ENCODE measurements at places on chromosomes 2 and 18.

DNA sequence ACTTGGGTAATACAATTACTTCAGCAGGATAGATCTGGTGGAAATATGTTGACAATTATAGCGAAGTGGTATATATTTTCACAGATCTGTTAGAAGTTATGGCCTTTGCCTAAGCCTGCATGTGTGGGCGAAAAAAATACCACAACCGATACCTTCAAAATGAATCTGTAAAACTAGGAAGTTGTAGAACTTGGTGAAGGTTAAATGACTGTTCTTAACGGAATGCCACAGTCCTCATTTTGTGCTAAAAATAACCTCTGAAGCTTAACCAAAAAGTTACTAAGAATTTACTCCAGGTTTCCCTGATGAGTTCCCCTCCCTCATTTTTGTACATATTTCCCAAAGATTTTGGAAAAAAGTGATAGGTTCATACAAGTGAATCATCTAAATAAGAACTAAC lies 550.7 kb downstream of the THSD7B start:
- DNase-seq = no peak

DNA sequence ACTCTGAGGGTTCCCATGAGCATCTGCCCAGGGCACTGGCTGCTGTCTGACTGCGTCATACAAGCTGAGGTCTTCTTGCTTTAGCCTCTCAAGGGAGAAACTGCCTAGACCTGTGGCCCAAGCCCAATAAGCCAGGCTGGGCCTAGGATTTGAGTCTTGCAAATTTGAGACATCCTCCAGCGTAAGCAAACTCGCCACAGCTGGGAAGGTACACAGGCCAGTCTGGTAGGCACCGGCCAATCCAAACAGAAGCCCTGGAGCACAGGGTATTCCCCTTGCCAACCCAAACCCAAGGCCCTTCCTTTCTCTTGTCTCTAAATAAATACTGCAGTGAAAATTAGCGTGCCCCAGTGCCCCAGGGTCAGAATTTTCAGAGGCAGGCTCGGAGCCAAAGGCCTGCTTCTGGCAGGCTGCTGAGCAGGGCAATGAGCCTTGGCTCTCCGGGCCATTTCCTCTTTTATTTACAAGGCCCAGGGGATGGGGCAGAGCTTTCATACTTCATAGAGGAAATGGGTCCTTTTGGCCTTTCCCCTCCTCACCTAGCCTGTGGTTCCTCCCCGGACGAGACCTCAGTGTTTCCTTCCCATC lies 33.3 kb downstream of the POLR1A start:
- DNase-seq = peak; percentile 45

DNA sequence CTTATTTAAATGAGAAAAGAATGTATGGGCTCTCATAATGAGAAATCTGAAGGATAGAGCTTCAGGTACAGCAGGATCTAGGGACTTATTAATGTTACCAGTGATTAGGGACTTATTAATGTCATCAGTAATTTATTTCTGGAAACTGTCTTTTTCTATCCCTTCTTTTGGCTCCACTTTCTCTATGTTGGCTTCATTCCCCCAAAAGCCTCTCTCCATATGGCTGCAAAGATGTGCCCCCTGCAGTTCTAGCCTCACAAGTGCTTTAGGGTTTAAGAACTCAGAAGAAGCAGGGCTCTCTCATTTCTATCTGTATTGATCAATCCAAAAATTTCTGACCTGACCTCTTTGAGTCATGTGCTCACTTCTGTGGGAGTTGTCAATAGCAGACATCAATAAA lies 480.9 kb downstream of the TXNL1 start:
- no peak for DNase-seq

GRCh38 chr2:222837643-222838056 lies 23.2 kb upstream of the ACSL3 start:
- no peak for DNase-seq

- DNase-seq = no peak
Measured at GRCh38 chr18:59083136-59083818, 56.4 kb upstream of the SEC11C start.

Measured in HL-60 (cell line).